Endothelial cell (in vitro differentiated cells): ENCODE measurements at places on chromosomes 11 and 22.
A peak's percentile ranks its signal among the peaks of the same experiment; 100 is the strongest.

- no peak for DNase-seq
Measured at GRCh38 chr22:22111267-22111751, 128.7 kb upstream of the TOP3B start.

GRCh38 chr11:131763193-131763890 is 392.9 kb downstream of the NTM start:
- no peak for DNase-seq

GRCh38 chr11:60625262-60625661 is 74.2 kb upstream of the MS4A8 start:
- DNase-seq, result no peak

DNA sequence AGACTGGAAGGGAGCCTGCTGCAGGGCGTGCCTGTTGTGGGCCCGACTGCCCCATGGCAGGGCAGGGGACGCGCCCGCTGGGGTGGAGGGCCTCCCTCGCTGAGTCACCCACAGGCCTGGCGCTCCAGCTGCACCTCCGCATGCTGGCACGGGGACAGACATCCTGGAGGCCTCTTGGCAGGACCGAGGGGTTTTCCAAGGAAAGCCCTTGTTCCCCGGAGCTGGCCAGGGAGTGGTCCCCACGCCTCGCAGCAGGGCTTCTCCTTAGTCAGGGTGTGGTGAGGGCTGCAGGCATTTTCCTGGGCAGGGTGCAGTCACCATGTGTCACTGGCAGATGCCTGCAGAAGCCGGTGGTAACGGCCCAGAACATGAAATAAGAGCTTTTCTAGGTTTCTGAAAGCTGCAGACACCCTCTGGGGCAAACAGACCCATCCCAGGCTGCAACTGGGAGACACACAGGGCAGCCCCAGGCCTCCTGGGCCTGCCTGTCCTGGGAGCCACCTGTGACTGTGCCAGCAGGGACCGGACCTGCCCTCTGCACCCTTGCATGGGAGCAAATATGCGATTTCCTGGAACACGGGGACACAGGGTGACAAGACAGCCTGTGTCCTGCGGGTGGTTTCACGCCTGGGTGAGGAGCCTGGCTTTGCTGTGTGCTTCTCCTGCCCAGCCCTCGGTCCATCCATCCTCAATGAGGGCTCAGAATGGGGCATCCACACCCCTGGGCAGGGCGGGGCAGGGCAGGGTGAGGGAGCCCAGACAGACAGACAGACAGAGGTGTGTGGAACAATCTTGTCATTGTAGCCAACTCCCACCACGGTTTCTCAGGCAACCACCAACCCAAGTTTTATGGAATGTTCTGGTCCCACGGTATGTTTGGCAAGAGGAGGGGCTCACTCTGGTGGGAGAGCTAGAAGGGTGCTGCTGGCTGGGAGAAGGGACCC is 43.2 kb upstream of the FADD start:
- no peak for DNase-seq

DNA sequence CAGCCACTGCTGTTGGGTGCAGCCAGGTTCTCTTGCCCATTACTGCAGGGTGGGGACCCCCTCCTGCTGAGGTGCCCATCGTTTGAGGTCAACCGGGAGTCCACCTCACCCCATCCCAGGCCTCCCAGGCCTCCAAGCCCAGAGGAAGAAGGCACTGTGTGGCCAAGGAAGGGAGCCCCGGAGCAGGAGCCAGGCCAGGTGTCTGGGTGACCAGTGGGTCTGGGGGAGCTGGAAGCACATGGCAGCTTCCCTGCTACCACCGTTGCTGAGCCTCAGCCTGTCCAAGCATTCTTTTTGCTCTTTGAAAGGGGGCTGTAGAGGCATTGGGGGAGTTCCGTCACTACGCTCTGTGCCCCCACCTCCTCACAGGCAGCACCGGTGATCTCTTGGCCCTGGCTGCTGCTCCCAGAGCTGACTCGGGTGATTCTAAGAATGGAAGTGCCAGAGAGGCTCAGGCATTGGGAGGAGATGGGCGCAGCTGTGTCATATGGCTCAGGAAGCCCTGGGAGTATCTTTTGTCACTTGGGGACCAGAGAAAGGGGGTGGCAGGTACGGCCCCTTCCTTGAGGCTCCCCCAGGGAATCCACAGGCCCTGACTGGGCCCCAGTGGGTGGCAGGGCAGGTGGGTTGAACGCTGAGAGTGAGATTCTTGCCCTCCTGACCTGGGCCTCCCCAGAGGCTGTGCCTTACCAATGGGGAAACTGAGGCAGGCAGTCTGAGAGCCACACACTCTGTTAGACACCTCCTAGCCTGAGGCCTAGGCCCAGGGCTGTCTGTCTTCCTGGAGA is 1.9 kb downstream of the SEPTIN5 start:
- no peak for DNase-seq

GRCh38 chr22:50260434-50260800 is 1.1 kb downstream of the MAPK12 start:
- DNase-seq, result no peak

DNA sequence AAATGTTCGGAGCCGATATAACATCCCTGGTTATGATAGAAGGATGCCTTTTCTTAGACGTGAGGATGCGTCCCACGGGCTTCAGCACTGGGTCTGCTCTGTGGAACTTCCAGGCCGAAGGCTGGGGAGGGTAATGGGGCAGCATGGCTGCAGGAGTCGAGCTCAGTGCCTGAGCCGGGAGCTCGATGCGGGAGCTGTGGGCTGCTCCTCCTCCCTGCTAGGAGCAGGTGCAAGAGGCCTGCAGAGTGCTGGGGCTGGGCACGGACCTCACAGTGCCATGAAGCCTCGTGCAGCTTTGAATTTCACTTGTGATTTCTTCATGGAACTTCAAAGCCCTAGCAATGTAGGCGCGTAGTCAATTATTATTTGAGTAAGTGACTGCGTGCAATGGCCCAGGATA is 6.0 kb downstream of the TUBA8 start:
- no peak for DNase-seq

- peak; percentile 79 for DNase-seq
Measured at GRCh38 chr11:64185175-64185692, 737 bp upstream of the STIP1 start.

DNA sequence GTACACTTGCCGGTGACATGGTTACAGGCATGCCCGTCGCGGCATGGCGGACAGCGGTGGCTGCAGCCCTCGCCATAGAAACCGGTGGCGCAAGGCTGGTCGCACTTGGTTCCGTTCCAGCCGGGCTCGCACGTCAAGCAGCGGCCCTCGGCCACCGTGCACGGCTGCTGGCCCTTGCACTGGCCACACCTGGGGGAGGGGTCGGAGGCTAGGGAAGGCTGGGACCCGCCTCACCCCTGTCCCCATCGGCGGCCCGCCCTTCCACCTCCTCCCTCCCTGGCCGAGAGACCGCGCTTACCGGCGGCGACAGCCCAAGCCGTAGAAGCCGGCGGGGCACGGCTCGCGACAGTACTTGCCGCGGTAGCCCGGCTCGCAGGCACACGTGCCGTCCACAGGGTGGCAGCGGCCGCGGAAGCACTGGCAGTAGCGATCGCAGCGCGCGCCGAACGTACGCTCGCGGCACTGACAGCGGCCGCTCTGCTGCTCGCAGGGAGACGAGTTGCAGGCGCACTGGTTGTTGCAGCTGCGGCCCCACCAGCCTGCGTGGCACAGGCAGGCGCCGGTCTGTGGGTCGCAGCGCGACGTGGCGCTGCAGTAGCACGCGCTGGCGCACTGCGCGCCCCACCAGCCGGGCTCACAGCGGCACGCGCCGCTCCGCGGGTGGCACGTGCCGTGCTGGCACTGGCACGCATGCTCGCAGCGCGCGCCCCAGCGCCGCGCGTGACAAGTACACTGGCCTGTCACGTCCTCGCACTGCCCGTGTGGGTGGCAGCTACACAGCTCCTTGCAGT is 6.7 kb downstream of the SCARF2 start:
- peak; percentile 64 for DNase-seq

DNA sequence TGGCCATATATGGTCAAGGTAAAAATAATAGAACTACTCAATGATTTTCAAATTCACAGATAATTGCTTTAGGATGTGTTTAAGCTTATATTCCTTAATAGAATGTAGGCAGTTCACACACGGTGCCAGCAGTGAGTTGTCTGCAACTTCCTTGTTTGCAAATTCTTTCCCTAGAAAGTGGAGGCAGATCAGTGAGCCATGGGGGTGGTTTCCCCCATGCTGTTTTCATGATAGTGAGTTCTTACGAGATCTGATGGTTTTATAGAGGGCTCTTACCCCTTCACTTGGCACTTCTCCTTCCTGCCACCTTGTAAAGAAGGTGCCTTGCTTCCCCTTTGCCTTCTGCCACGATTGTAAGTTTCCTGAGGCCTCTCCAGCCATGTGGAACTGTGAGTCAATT is 111.8 kb upstream of the LMO1 start:
- no peak for DNase-seq

- DNase-seq, result no peak
Measured at GRCh38 chr22:41842996-41843970, 10.4 kb downstream of the SREBF2 start.

DNA sequence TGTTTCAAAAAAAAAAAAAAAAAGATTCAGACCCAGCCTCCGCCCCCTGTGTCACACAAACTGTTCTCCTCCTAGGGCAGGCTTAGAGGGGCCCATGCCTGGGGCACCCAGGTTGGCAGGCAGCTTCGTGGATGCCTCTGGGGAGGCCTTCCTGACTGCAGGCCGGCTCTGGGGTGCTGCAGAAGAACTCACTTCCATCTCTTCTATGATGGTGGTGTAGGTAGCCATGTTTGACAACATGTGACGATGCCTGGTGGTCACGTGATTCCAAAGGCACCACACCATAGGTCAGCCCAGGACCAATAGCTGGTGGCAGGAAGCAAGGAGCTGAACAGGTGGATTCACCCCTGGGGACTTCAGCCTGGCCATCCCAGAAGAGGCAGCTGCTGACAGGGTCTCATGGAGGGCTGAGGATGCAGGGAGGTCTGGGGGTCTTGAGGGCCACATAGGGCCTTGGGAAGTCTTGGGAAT is 24.1 kb upstream of the CELSR1 start:
- no peak for DNase-seq

DNA sequence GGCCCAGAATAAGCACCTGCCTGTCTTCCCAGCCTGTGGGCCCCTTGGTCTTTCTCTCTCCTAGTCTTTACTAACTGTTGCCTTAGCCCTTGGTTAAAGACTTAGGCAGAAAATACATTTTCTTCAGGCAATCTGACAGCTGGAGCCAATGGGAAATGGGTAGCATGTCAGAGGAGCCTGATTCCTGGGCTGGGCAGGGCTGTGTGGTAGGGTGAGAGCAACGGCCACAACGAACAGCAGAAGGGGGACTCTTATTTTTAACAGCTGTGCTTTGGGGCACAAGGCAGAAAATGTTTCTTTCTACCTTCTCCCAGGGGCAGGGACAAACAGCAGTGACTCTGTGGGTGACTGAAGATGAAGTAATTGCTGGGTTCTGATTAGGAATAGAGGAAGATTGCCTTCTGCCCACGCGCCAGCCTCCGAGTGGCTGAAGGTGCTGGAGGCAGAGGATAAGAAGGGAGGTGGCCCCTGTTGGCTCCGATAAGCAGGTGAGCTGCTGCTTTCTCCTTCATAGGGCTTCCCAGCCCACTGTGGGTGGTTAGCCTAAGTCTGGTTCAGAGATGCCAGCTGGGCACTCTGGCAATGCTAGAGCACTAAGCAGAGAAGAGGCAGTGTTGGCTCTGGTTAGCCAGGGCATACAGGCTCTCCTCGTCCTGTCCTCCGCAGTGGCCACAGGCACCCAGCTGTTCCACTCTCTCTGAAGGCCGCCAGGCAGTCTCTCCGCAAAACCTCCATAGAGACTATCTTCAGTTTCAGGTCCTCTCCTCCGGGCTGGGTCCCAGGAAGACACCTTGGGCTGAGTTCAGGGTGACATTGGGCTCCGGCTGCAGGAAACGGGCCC is 1.5 kb downstream of the YPEL4 start:
- no peak for DNase-seq

DNA sequence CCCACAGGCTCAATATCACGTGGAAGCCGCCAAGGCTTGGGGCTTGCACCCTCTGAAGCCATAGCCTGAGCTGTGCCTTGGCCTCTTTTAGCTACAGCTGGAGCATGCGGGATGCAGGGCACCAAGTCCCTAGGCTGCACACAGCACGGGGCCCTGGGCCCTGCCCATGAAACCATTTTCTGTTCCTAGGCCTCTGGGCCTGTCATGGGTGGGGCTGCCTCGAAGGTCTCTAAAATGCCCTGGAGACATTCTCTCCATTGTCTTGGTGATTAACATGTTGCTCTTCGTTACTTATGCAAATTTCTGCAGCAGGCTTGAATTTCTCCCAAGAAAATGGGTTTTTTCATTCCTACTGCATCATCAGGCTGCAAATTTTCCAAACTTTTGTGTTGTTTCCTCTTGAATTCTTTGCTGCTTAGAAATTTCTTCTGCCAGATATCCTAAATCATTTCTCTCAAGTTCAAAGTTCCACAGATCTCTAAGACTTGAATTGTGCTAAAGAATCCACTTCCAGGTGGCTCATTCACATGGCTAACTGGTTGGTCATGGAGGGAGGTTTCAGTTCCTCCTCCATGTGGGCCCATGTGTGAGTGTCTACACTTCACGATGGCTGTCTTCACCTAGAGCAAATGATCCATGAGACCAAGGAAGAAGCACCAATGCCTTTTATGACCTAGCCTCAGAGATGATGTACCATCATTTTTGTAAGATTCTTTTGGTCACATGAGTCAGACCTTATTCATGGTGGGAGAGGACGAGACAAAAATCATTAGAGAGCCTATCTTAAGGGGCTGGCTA is 7.4 kb upstream of the CREBZF start:
- no peak for DNase-seq

- no peak for DNase-seq
Measured at GRCh38 chr11:60922906-60923305, 1.4 kb upstream of the TMEM132A start.

DNA sequence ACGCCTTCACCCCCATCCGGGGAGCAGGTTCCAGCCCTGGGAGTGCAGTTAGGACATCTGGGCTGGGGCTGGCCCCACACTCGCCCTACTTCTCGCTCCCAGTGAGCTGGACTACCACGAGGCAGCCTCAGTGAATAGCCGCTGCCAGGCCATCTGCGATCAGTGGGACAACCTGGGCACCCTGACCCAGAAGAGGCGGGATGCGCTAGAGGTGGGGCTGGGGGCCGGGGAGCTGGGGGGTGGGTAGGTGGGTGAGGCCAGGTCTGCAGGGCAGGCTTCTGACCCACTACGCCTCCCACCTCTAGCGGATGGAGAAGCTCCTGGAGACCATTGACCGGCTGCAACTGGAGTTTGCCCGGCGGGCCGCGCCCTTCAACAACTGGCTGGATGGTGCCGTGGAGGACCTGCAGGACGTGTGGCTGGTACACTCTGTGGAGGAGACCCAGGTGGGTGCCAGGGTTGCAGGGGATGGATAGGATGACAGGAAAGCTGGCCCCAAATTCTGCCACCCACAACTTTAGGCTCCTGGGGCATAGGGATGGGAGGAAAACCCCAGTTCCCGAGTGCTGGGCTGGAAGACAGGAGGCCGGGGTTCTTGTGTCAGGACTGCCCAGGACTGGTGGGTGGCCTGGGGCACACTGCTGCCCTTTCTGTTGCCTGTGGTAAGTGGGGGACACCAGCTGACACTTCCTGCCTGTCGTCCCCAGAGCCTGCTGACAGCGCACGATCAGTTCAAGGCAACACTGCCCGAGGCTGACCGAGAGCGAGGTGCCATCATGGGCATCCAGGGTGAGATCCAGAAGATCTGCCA is 8.3 kb downstream of the CTSF start:
- no peak for DNase-seq
